Forelimb muscle (tissue), 1 donor: ENCODE measurements at places on chromosomes 11 and 22. TPM values are rescaled to one million over a fixed set of nuclear protein-coding genes. Genes with fewer than 3 reads are reported as not detected.
A peak's percentile ranks its signal among the peaks of the same experiment; 100 is the strongest.

The OR8D4 gene
- 0.06 TPM for polyA plus RNA-seq

GRCh38 chr22:26565889-26566288 lies 24.0 kb downstream of the TPST2 start:
- no peak for DNase-seq

The ZNF70 gene
- polyA plus RNA-seq = 5.0 TPM

The FAM111B gene
- polyA plus RNA-seq = 5.6 TPM

DNA sequence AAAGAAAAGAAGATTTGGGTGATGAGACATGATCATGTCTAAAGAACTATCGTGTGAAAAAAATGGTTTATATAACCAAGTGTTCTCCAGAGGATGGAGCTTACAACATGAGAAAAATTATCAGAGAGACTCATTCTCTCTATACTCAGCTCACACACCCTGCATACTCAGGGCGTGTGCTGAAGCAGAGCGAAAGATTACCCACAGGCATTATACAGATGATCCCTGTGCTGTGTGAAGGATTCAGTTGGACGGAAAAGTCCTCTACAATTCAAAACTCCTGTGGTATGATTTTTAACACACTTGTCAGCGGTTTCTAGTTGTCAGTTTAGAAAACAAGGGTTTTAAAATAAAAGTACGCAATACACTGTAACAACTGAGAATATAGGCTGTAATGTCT lies 267.3 kb downstream of the DLG2 start:
- no peak for DNase-seq

- DNase-seq = no peak
These were observed 7.9 kb downstream of the CTR9 start for GRCh38 chr11:10758957-10759356.

The CCDC116 gene
- polyA plus RNA-seq = 0.51 TPM

GRCh38 chr22:42680648-42681047 lies 31.5 kb upstream of the CYB5R3 start:
- no peak for DNase-seq

DNA sequence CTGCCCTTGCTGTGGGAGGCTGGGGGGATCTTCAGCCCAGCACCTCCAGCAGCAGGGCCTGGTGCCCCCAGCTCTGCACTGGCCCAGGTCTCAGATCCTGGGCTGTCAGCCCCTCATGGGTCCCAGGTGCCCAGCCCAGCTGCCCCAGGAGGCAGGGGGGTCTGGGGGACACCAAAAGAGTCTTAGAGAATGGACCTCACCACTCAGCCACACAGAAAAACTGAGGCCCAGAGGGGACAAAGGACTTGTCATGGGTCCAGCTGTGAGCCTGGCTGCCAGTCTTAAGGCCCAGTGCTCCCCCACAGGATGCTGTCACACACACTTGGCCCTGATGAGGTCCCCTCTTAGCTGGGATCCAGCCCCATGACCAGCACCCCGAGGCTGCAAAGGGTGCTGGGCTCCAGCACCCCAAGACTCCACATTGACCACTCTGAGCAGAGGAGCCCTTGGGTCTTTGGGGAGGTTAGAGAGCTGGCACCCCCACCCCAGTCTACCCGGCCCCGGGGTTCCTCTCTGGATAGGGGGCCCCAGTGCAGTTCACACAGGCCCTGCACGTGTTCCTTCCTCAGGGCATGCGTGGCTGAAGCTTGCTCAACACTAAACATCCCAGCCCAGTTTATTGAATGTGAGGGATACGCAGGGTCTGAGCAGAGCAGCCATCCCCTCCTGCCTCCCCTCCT lies 54.4 kb downstream of the IGLL5 start:
- DNase-seq = no peak

DNA sequence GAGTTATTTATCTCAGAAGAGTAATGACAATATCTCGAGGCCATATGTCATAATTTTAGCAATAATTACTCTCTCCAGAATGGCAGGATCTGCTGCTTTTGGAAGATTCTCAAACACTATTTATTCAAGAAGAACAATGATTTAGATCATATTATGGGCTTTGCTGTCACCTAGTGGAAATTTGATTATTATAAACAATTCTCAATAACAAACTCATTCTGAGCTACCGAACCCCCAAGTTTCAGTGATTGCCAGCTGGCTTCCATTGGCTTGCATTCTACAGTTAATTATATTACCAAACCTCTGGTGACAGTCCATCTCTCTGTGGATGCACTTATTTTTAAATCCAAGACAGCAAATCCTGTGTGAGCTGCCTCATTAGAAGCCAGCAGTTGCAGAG lies 27.9 kb upstream of the SLC36A4 start:
- DNase-seq = no peak

The SSTR3 gene
- not detected for polyA plus RNA-seq

GRCh38 chr11:65782816-65783228 lies 2.0 kb upstream of the AP5B1 start:
- no peak for DNase-seq

- DNase-seq = no peak
These were observed 12.7 kb downstream of the TOM1 start for GRCh38 chr22:35312198-35313059.

The PGA4 gene
- polyA plus RNA-seq = 1.1 TPM

DNA sequence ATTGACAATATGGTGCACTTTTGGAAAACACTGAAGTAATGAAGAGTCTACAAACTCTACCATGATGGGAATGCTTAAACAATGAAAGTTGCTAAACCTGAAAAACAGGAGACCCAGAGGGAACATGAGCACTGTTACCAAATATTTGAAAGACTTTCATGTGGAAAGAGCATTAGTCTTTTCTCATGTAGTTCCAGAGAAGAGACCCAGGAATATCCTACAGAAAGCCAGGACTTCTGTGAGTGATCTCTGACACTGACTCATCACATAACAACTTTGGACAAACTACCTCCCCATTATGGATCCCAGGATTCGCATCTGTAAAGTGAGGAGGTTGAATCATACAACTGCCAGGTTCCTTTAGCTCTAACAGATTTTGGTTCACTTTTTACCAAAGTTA lies 62.2 kb downstream of the FAM181B start:
- DNase-seq = no peak

DNA sequence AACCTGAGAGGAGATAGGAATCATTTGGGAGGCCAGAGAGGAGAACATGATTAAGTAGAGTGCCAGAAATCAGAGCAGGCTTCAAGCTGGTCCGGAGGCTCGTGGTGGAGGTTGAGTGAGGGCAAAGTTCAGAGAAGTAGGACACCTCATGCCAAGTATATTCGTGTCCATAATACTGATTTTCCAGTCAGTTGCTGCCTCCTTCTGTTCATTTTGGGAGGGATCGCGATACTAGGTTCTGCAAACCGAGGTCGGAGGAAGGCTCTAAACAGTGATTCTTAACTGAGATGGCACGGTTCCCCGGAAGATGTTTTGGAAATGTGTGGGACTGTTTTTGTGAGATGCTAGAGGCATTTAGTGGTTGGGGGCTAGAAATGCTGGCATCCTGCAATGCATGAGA lies 13.6 kb upstream of the CD3E start:
- DNase-seq = no peak

DNA sequence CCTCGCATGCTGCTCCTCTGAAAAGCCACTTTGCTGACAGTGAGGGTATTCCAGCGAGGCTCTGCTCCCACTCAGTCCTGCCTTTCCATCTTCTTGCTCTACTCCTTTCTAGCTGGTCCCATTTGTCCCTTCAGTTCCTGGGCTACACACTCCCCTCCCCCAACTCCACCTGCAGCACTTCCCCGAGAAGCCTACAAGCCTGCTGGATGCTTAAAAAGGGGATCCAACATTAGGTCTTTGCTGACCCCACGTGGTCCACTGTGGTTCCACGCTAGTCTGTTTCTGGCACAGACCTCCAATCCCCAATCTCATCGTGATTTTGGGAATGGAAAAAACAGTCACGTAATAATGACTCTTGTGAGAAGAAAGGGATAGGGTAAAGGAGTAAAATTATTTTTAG lies 121.6 kb upstream of the SNX19 start:
- DNase-seq = no peak

The TENM4 gene
- 5.2 TPM for polyA plus RNA-seq

GRCh38 chr22:44623771-44624510 lies 78.1 kb upstream of the PRR5 start:
- DNase-seq = no peak

- no peak for DNase-seq
These were observed 11.8 kb downstream of the CASP4 start for GRCh38 chr11:104956528-104956927.

- no peak for DNase-seq
These were observed 11.1 kb upstream of the ENDOD1 start for GRCh38 chr11:95078526-95078925.

The GSTT4 gene
- not detected for polyA plus RNA-seq

The SCARF2 gene
- 13.1 TPM for polyA plus RNA-seq

GRCh38 chr22:32775957-32776356 lies 25.5 kb upstream of the TIMP3 start:
- DNase-seq = no peak

The NLRP6 gene
- polyA plus RNA-seq = not detected

- no peak for DNase-seq
These were observed 31.7 kb upstream of the CSNK1E start for GRCh38 chr22:38348751-38349496.

DNA sequence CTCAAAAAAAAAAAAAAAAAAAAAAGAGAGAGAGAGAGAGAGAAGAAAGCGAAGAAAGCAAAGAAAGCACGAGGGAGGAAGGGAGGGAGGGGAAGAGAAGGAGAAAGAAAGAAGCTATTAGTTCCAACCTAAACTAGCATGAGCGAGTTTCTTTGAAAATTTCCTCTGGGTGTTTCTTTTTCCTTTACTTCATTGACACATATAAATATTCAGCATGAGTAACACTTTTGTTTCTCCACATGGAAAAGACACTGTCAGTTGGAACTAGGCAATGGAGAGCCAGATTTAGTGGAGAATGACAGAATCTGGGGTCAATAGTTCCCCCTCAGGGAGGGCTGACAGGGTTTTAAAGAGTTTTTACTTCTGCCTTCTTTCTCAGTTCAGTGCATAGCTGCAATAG lies 257.4 kb downstream of the DDX10 start:
- DNase-seq = no peak

The OR8D2 gene
- polyA plus RNA-seq = not detected

DNA sequence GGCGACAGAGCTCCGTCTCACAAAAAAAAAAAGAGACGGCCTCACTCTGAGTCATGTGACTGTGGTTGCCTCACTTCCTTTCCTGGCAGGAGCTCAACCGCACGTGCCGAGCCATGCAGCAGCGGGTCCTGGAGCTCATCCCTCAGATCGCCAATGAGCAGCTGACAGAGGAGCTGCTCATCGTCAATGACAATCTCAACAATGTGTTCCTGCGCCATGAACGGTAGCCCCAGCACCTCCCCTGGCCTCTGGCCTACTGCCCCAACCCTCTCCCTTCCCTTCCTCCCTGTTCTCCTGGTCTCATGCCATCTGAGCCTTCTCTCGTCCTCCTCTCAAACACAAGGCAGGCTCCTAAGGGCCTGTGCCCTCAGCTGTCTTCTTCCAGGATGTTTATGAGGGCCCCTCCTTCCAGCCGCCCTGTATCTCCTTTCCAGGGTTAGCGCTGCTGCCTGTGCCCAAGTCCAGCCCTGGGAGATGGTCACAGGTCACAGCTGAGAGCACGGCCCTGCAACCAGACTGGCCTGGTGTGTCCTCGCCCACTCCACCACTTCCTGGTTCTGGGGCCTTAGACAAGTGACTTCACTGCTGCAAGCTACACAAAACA lies 30.7 kb downstream of the TOM1 start:
- DNase-seq = peak; percentile 29

DNA sequence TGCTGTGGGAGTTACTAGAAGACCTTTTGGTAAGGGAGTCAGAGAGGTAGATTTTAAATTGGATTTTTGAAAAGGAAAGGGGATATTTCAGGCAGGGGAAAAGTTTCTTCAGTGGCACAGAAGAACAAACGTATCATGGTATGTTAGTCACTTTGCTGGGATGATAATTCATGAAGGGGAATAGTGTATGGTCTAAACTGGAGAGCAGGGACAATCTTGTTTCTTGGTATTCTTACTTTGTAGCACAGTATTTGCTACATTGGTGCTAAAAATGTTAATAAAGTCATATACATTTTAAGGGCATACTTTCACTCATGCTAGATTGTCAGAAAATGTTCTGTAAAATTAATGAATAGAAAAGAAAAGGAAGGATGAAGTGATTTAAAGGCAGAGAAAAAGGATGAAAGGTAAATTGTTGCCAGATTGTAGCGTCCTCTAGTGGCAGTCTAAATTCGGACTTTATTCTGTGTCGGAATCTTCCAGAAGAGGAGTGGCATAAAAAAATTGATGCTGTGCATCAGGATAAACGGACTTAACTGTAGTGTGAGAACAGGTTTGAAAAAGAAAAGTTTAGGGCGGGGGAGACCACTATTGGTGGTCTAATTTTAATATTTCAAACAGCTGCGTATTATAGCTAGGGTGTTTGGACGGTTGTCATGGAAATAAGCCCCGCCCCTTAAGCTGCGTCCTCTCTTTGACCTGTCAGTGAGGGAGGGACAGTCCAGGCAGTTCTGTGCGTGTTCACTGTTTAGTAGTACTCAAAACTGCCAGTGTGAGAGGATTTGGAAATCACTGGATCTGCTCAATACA lies at the start of gene BCO2:
BCO2 (plus strand) TSS at position 724 of the 810 bp plus-strand sequence. CDS start 90 bp downstream, outside the sequence.
- peak; percentile 80 for DNase-seq
